ENCODE measurements at places on chromosomes 5 and 9. TPM values are rescaled to one million over a fixed set of nuclear protein-coding genes. Genes with fewer than 3 reads are reported as not detected.

- no peaks in the 10 kb centered on the region for H3K4me1 ChIP-seq
- no peak for DNase-seq
- H3K4me3 ChIP-seq: no peak overlapping the region
- no peaks in the 10 kb centered on the region for H3K27me3 ChIP-seq
- H3K36me3 ChIP-seq: peaks cover 23% of the 10 kb centered on the region
- H3K27ac ChIP-seq: no peak overlapping the region
Observed at GRCh38 chr9:33919276-33919897, 102.4 kb downstream of the UBE2R2 start.

DNA sequence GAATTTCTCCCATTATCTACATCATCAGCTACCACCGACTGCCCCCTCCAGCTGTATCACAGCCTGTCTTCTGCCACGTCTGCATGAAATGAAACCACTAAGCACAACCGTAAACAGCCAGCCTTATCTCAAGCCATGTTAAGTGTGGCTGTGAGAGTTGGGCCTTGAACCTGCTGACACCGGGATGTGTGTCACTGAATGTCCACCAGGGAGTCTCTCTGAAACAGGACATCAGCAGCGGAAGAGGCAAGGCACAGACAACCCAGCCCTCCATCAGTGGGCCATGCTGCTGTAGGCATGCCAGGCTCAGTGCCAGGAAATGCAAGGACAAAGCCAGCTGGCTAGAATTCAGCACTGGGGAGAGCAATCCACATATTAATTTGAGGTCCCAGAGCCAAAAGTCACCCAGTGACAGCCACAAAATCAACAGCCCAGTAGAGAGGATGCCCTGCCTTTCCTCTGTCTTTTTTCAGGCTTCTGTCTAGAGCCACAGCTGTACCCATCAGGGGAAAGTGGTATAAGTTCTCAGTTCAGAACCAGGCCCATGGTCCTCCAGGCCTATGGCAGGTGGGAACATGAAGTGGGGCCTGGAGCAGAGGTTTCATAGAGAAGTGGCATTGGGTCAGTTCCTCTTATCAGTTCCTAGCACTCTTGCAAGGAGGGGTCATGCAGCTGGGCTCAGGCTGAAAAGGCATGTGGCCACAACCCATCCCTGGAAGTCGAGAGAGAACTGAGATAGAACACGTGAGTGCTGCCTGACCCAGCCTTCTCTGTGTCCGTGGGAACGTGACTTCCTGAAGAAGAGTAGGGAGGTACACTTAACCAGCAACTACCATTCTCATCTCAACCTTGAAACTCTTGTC, 199.4 kb downstream of the ESM1 start:
- no peak overlapping the region for H3K4me3 ChIP-seq
- no peak for DNase-seq
- H3K36me3 ChIP-seq: peaks cover 13% of the 10 kb centered on the region
- peaks cover 5% of the 10 kb centered on the region for H3K4me1 ChIP-seq

SYNPO gene
- total RNA-seq: 9.3 TPM

DNA sequence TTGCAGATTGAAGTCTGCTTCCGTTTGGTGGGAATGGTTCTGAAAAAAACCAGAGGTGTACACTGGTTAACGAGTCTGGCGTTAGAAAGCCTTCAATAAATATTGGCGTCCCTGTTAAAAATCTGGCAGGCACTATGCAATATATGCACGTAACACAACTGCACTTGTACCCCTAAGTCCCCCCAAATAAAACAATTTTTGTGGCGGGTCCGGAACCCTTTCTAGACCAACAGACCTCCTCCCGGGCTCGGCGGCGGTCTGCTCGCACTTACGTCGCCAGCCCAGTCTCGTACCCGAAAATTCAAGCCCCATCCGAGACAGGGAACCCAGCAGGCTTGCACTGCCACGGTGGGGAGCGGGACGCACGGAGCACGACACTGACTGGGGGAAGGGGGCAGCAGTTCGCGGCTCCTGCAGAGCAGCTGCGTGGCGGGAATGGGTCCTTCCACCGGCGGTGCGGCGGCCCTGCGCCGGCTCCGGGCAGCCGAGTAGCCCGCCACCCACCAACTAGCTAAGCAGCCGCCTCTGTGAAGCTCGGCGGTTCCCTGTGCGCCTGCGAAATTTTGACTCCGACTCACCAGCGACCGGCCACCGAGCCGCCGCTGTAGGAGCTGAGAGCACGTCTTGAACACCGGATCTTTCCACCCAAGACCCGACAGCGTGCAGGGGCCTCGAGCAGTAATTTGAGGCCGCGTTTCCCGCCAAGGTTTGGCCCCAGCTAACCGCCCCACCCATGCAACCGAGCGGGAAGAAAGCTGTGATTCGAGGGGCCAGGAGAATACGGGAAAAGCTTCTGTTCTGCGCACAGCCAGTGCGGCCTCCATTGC, 3.9 kb downstream of the MCIDAS start:
- H3K27me3 ChIP-seq: peaks cover 44% of the 10 kb centered on the region
- no peaks in the 10 kb centered on the region for H3K36me3 ChIP-seq
- H3K27ac ChIP-seq: no peak overlapping the region
- peaks cover 26% of the 10 kb centered on the region for H3K4me1 ChIP-seq

WNK2 gene
- not detected for total RNA-seq

ARHGEF37 gene
- 0.67 TPM for total RNA-seq

GRCh38 chr5:43839218-43839617, 236.2 kb downstream of the NNT start:
- no peaks in the 10 kb centered on the region for H3K36me3 ChIP-seq
- no peaks in the 10 kb centered on the region for H3K4me1 ChIP-seq
- no peak for DNase-seq
- H3K4me3 ChIP-seq: no peak overlapping the region
- no peak overlapping the region for H3K27ac ChIP-seq

DNA sequence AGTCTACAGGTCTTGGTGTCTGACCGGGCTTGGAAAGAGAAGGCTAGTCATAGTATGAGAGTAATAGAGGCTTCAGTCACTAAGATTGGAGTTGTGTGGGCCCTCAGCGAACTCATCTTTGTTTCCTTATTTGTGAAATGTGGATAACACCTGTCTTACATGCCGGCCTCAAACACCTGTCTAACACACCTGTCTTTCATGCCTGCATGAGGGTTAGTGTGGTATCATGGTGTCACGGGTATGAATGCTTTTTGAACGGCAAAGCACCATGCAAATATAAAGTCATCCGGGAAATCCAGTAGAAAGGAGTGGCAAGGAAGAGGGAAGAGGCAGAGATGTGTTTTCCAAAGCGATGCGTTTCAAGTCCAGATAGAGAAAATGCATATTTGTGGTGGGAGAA, 25.5 kb downstream of the GRAMD2B start:
- no peak for DNase-seq
- no peaks in the 10 kb centered on the region for H3K27me3 ChIP-seq
- peaks cover 39% of the 10 kb centered on the region for H3K4me1 ChIP-seq
- H3K4me3 ChIP-seq: peak overlapping the region; percentile 28
- no peaks in the 10 kb centered on the region for H3K36me3 ChIP-seq

GRCh38 chr5:91599863-91600262, 216.7 kb upstream of the ARRDC3 start:
- no peak overlapping the region for H3K27ac ChIP-seq
- no peaks in the 10 kb centered on the region for H3K27me3 ChIP-seq
- no peak for DNase-seq
- H3K36me3 ChIP-seq: peaks cover 5% of the 10 kb centered on the region
- no peak overlapping the region for H3K4me3 ChIP-seq

TAF1L gene
- total RNA-seq: not detected

ZNF454 gene
- total RNA-seq: not detected

GRCh38 chr5:115450741-115451140, 93.8 kb downstream of the FEM1C start:
- H3K4me3 ChIP-seq: peak overlapping the region; percentile 59
- no peaks in the 10 kb centered on the region for H3K36me3 ChIP-seq
- no peak for DNase-seq
- H3K27me3 ChIP-seq: peaks cover under 1% of the 10 kb centered on the region
- peak overlapping the region; percentile 69 for H3K27ac ChIP-seq

- H3K27ac ChIP-seq: no peak overlapping the region
- H3K36me3 ChIP-seq: no peaks in the 10 kb centered on the region
- no peaks in the 10 kb centered on the region for H3K27me3 ChIP-seq
Observed at GRCh38 chr5:137035480-137035878, 463.6 kb downstream of the SPOCK1 start.

CSF1R gene
- total RNA-seq: not detected

DNA sequence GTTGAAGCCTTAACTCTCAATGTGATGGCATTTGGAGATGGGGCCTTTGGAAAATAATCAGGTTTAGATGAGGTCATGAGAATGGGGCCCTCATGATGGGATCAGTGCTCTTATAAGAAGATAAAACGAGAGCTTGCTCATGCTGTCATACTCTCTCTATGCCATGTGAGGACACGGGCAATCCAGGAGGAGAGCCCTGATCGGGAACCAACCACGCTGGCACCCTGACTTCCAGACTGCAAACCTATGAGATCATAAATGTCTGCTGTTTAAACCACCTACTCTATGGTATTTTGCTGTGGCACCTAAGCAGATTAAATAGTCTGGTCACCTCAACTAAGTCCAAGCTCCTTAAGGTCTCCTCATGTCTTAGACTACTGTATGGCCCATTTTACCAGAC, 10.0 kb downstream of the HMGCS1 start:
- H3K4me3 ChIP-seq: no peak overlapping the region
- no peak for DNase-seq
- peaks cover 13% of the 10 kb centered on the region for H3K36me3 ChIP-seq
- peaks cover 39% of the 10 kb centered on the region for H3K4me1 ChIP-seq

DNA sequence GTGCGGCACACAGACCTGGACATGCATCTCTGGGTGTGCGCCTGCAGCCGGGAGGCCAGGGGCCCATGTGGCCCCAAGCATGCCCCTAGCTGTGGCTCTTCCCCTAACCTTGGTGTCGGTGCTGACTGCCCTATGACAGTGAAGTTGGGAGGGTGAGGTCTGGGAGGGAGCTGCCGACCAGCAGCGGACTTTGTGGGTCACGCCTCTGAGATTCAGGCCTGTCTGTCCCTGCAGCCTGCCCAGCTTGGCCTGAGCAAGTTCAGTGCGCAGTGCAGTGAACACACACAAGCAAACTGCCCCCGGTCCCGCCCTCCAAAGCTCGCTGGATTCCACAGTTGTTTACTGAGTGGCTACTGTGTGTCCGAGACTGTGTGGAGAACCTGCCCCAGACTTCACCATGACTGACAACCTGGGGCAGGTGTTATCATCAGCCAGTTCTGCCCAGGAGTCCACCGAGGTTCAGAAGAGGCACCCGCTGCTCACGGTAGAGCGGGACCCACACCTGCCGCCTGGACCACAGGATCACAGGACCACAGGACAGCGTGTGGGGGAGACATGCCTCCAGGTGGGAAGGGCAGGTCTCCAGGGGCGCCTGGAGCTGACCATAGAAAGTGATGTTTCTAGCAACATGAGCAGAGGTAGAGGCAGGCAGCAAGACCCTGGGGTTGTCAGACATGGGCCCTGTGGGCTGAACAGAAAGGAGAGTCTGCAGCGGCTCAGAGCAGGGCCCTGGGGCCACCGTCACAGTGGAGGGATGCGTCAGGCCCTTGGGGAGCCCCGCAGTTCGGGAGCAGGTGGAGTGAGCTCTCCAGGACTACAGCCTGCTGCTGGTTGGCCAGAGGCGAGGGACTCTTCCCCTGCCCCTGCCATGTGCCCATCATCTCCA, 105.1 kb downstream of the PHF2 start:
- no peak for DNase-seq
- no peaks in the 10 kb centered on the region for H3K4me1 ChIP-seq
- H3K27me3 ChIP-seq: peaks cover 5% of the 10 kb centered on the region
- H3K36me3 ChIP-seq: no peaks in the 10 kb centered on the region
- H3K27ac ChIP-seq: no peak overlapping the region

GRCh38 chr9:38003946-38004808, 64.8 kb downstream of the SHB start:
- H3K27ac ChIP-seq: no peak overlapping the region
- no peak for DNase-seq
- no peaks in the 10 kb centered on the region for H3K36me3 ChIP-seq
- H3K4me1 ChIP-seq: peaks cover 52% of the 10 kb centered on the region

IL33 gene
- not detected for total RNA-seq

- no peak overlapping the region for H3K27ac ChIP-seq
- H3K36me3 ChIP-seq: no peaks in the 10 kb centered on the region
- no peaks in the 10 kb centered on the region for H3K4me1 ChIP-seq
- no peak overlapping the region for H3K4me3 ChIP-seq
- H3K27me3 ChIP-seq: peaks cover 25% of the 10 kb centered on the region
Observed at GRCh38 chr9:69319324-69320025, 5.5 kb upstream of the ENTREP1 start.

DNA sequence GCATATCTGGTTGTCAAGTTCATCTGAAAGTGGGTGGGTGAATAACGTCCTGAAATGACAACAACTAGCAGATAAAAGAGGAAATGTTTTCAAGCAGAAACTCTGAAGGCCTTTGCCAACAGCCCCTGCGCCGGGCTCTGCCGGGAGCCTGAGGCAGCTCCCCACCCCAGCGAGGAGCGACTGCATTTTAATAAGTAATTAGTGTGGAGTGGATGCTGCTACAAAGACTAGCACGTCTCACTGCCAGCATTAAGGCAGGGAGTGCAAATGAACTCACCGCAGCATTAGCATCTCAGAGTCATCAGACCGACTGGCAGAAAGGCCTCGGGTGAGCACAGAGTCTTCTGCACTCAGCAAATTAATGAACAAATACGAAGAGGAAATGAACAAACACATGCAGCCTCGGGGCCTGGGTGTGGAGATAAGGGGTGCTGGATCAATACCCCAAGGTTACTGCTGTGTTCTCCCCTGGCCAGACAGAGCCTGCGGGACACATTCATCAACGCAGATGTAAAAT, 63.8 kb downstream of the VAV2 start:
- no peaks in the 10 kb centered on the region for H3K4me1 ChIP-seq
- no peaks in the 10 kb centered on the region for H3K36me3 ChIP-seq
- no peak for DNase-seq
- H3K27ac ChIP-seq: no peak overlapping the region

EEIG1 gene
- 16.4 TPM for total RNA-seq

DNA sequence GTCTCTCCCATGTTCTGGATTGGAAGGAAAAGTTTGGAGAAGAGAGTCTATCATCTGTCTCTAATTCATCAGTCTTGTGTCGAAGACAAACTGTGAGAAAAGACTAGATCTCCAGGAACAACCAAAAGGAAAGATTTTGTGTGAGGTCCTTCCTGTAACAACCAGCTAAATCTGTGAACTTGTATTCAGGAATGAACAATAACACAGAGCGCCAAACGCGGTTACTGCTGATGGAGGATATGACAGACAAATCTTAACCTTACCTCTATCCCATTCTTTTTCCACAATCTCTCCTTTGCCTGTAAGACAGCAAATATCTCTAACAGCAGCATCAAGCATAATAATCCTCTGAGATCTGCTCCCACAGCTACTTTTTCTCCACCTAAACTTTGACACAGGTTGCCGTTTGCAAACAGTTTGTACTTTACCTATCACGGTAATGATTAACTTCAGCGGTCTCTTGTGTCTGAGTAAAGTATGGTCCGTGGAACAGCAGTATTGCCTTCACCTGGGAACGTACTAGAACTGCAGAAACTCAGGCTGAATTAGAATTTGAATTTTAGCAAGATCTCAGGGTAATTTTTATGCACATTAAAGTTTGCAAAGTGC, 387.6 kb downstream of the ELAVL2 start:
- no peak overlapping the region for H3K4me3 ChIP-seq
- no peaks in the 10 kb centered on the region for H3K4me1 ChIP-seq
- DNase-seq: no peak
- H3K36me3 ChIP-seq: peaks cover 8% of the 10 kb centered on the region
- H3K27ac ChIP-seq: no peak overlapping the region
- no peaks in the 10 kb centered on the region for H3K27me3 ChIP-seq

ORM2 gene
- total RNA-seq: not detected

GRCh38 chr9:89648247-89649000, 43.6 kb downstream of the GADD45G start:
- no peak overlapping the region for H3K4me3 ChIP-seq
- H3K4me1 ChIP-seq: peaks cover 23% of the 10 kb centered on the region
- no peak for DNase-seq
- peaks cover 9% of the 10 kb centered on the region for H3K27me3 ChIP-seq

GRCh38 chr5:77390221-77390620, 101.9 kb downstream of the WDR41 start:
- H3K36me3 ChIP-seq: peaks cover 4% of the 10 kb centered on the region
- peaks cover 15% of the 10 kb centered on the region for H3K27me3 ChIP-seq
- no peak for DNase-seq
- no peaks in the 10 kb centered on the region for H3K4me1 ChIP-seq

LPAR1 gene
- total RNA-seq: not detected
